Lower leg skin (tissue), 4 donors: ENCODE measurements at places on chromosomes 16 and 17. TPM values are rescaled to one million over a fixed set of nuclear protein-coding genes. Genes with fewer than 3 reads are reported as not detected.

The SHPK gene
- total RNA-seq, result 18.2 TPM

The NME1 gene
- total RNA-seq, result 23.7 TPM

The PPL gene
- 445 TPM for total RNA-seq

The CCL1 gene
- not detected for total RNA-seq

The PRSS27 gene
- 5.0 TPM for total RNA-seq

The C16orf96 gene
- 0.10 TPM for total RNA-seq

The DOC2B gene
- 4.1 TPM for total RNA-seq

The MYL4 gene
- total RNA-seq, result not detected

The CALB2 gene
- total RNA-seq, result not detected

The FBXW10 gene
- total RNA-seq, result not detected

The PYDC1 gene
- total RNA-seq, result 15.0 TPM

The SLC16A11 gene
- 5.1 TPM for total RNA-seq
